Left kidney (tissue), 8 donors: ENCODE measurements at places on chromosomes 13 and 19. TPM values are rescaled to one million over a fixed set of nuclear protein-coding genes. Genes with fewer than 3 reads are reported as not detected.

- DNase-seq = no peak
Measured at GRCh38 chr19:5094768-5095567, 126.1 kb downstream of the KDM4B start.

DNA sequence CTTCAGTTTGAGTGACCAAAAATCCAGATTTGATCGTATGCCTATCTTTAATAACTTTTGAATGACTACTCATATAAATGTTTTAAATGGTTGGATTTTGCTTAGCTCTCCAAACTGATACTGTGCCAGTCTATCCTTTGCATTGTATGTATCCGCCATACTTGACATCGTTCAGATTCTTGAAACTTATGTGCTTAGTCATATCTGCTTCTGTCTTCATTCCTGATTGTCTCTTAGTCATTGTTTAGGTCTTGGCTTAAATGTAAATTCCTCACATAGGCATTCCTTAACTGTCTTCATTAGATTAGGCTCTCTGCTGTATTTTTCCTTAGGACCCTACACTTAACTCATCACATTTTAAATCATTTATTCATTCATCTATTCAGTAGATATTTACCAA lies 126.0 kb downstream of the PCCA start:
- no peak for DNase-seq

DNA sequence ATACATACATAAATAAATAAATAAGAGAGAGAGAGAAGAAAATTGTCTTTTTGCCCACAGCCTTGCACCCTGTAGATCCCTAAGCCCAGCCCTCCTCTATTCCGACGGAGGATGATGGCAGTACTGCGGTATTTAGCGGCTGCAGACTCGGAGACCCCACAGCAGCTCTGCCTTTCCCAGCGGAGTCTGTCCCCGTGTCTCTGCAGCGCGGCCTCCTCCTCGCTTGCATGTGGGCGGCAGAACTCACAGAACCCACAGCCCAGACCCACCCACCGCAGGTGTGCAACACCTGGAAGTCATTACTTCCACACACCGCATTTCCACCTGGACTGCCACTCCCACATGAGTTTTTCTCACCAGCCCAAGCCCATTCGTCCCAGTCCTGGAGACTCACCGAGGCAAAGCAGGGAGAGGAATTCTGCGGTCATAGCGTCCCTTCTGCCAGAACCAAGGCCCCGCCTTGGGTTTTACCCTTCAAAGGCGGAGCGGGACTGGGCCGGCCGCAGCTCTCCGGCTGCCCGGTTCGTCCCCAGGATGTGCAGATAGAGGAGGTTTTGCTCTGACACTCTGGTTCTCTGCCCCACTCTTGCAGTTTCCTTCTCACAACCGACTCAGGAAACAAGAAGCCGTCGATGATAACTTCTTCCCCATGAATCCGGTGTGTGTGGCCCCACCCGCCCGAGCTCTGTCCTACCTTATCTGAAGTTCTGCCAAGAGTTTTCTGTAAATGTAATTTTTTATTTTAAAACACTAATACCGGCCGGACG lies at the start of gene VSTM1:
Gene VSTM1 (minus strand): TSS at position 548 of the 767 bp plus-strand sequence. CDS start 120 bp downstream, at position 428.
- no peak for DNase-seq

DNA sequence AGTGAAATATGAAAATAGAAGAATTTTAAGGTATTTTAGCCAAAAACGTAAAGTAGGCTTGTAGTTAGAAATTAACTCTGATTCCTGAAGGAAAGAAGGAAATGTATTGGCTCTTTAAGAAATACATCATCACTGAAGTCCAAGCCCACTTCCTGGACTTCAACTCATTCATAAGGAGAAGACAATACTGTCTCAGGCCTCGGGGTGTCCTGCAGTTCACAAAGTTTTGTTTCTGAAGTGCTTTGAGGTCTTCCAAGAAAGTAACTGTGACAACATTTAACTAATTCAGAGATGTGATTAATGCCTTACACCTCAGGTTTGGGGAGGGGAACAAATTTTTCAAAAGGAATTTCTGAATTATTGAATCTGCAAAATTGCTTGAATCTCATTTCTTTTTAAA lies 65.8 kb upstream of the STARD13 start:
- DNase-seq = no peak

DNA sequence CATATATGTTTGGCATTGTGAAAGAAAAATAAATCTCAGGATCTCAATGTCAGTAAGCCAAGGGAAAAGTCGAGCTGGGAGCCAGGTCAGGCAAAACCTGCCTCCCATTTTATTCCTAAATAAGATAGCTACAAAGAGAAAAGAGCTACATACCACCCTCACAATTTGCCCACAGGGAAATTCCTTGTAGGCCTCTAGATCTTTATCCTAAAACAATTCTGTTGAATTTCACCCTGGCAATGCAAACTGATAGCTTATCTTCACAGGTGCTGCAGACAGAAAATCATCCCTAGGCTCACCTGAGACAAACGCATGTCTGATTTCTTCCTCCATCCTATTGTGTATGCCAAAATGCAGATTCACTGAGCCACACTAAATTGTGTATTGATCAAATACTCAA lies 2587.1 kb downstream of the PCDH9 start:
- no peak for DNase-seq

GRCh38 chr13:77016251-77016812 lies 10.6 kb downstream of the FBXL3 start:
- no peak for DNase-seq

- DNase-seq = no peak
Measured at GRCh38 chr13:20814224-20814910, 40.6 kb upstream of the EEF1AKMT1 start.

DNA sequence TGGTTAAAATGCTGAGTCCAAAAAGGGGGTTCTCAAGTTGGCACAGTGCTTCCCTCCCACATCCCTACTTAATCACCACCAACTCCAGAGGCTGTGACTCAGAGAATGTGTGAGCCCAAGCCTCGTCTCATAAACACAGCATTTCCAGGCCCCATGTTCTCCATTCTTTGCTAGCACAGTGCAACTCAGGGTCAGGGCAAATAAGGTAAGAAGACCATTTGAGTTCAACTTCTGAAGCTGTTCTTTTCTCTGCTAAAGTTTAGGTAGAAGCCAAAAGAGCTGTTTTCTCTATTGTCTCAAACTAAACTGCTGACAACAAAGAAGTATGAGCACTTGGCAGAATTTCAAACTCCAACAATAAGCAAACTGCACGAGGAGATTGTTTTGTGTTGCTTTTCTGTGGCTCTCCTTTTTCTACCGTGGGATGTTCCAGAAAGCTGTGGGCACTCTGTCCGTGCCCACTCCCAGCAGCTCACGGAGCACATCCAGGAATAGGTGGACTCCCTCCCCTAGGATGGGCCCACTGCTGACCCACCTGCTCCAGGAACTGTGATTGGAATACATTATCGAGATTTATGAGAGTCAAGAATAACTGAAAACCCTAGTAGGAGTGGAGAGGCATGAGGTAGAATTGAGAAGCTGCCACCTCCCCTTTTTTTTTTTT lies 494.3 kb downstream of the COG6 start:
- no peak for DNase-seq

The PALM gene
- polyA plus RNA-seq = 73.4 TPM

The PCDH9 gene
- 15.3 TPM for polyA plus RNA-seq

The NPAS1 gene
- polyA plus RNA-seq = 1.3 TPM

The HCST gene
- 1.1 TPM for polyA plus RNA-seq
